ENCODE measurements at places on chromosomes 13 and 19. TPM values are rescaled to one million over a fixed set of nuclear protein-coding genes. Genes with fewer than 3 reads are reported as not detected.

GRCh38 chr13:81133066-81133465 is 792.1 kb upstream of the SPRY2 start:
- no peaks in the 10 kb centered on the region for H3K27me3 ChIP-seq
- no peaks in the 10 kb centered on the region for H3K36me3 ChIP-seq

DNA sequence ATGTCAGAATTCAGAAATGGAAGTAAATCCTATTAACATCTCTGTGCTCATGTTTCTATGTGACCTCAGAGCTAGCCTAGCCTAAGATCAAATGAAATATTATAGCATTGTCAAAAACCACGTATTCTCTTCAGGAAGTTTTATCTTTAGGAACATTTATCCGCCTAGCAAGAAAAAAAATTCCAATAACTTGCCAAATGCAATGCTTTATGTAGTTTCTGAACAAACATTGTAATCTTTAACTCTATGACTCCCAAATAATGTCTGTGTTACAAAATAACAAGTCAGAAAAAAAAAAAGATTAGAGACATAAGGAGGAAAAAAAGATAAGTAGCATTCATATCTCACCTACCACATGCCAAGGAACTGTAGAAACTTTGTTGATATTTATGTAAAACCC is 18.4 kb upstream of the IPO5 start:
- DNase-seq, result no peak
- no peak overlapping the region for H3K27ac ChIP-seq
- H3K4me1 ChIP-seq, result no peaks in the 10 kb centered on the region
- no peaks in the 10 kb centered on the region for H3K36me3 ChIP-seq

DNA sequence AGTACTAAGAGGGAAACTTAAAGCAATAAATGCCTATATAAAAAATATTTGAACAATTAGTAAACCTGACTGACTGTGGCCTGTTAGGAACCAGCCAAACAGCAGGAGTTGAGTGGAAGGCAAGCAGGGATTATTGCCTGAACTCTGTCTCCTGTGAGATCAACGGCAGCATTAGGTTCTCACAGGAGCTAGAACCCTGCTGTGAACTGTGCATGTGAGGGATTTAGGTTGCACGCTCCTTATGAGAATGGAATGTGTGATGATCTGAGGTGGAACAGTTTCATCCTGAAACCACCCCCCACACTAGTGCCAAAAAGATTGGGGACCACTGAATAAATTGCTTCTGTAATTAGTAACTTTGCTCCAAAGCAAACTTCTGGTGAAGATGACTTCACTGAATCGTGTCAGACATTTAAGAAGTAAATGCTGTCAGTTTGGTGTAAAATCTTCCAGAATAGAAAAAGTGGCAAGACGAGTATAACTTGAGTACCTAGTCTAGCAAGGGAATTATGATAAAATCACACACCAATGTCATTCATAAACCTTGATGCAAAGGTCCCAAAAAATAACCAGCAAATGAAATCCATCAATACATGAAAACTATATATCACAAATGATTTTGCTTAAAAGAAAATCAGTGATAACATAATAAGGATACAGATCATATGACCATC is 53.8 kb downstream of the SLC6A16 start:
- H3K4me1 ChIP-seq, result no peaks in the 10 kb centered on the region
- no peaks in the 10 kb centered on the region for H3K36me3 ChIP-seq
- H3K27me3 ChIP-seq, result no peaks in the 10 kb centered on the region
- no peak overlapping the region for H3K4me3 ChIP-seq
- no peak overlapping the region for H3K27ac ChIP-seq
- DNase-seq, result no peak

- H3K4me3 ChIP-seq, result no peak overlapping the region
- H3K36me3 ChIP-seq, result no peaks in the 10 kb centered on the region
- no peak overlapping the region for H3K27ac ChIP-seq
- DNase-seq, result peak; percentile 37
- no peaks in the 10 kb centered on the region for H3K4me1 ChIP-seq
Observed at GRCh38 chr19:56637976-56638555, 4.9 kb upstream of the SMIM17 start.

GRCh38 chr19:9075064-9075949 is 11.6 kb upstream of the OR1M1 start:
- H3K4me1 ChIP-seq, result peaks cover 2% of the 10 kb centered on the region
- no peaks in the 10 kb centered on the region for H3K27me3 ChIP-seq
- DNase-seq, result no peak
- no peaks in the 10 kb centered on the region for H3K36me3 ChIP-seq

DNA sequence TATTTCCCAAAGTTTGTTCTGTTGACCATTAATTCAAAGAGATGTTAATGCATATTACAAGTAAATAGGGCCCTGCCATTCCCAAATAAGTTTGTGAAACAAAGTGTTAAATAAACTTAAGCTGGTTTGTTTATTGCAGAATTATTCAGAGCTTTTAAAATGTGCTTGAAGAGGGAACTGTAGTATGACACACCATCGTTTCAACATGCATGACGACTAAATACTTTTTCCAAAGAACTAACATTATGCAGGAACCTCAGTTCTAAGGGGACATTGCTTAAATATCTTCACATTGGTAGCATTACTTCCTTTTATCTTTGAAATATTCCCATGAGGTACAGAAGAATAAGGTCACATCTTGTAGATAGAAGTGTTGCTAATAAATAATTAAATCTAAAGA is 14.6 kb downstream of the LHFPL6 start:
- no peaks in the 10 kb centered on the region for H3K36me3 ChIP-seq
- no peaks in the 10 kb centered on the region for H3K4me1 ChIP-seq
- H3K27me3 ChIP-seq, result no peaks in the 10 kb centered on the region
- H3K4me3 ChIP-seq, result no peak overlapping the region
- no peak for DNase-seq
- H3K27ac ChIP-seq, result no peak overlapping the region

DNA sequence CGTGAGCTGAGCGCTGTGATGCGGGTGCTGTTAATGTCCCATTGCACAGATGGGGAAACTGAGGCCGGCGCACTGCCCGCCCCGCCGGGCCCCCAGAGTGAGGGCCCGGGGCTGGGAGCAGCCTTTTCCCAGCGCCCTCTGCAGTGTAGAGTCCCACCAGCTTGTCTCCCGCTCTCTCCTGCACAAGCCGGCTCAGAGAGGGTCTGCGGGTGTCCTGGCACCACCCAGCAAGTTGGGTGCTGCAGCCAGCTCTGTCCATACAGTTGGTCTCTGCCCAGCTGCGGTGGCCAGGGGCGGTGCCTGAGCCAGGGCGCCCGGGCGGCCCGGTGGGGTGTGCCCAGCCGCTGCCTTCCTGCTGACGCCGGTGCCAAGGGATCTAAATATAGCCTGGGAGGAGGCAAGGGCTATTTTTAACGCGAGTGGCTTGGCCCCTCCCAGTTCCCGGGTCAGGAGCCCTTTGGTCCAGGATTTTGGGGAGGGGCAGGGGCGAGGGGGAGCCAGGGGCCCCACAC is 19.3 kb downstream of the GADD45B start:
- H3K27me3 ChIP-seq, result peaks cover 41% of the 10 kb centered on the region
- peak; percentile 39 for DNase-seq
- no peak overlapping the region for H3K27ac ChIP-seq
- H3K36me3 ChIP-seq, result no peaks in the 10 kb centered on the region
- peak overlapping the region; percentile 12 for H3K4me3 ChIP-seq

RDH8 gene
- not detected for total RNA-seq

C1QTNF9B gene
- total RNA-seq, result not detected

HOOK2 gene
- total RNA-seq, result 31.6 TPM

LATS2 gene
- total RNA-seq, result 2.9 TPM
